ENCODE measurements at places on chromosomes 12 and 14.

GRCh38 chr12:110782094-110782493 is 39.4 kb upstream of the PPP1CC start:
- no peak for DNase-seq

DNA sequence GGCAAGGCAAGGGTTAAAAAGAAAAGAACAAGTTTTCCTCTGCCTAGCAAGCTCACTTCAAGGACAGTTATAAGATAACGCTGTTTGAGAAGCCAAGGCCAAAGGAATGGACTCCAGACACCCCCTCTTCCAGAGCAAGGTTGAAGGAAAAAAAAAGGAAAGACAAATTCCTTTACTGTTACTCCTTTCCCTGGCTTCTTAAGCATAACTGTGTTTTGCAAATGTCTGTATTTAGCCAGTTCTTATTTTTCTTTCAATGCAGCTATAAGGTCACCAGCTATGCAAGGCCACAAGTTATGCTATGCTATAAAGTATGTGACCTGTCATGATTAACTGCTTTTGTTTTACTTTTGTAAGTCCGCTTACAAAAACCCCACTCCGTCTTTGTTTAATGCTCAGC is 26.6 kb downstream of the ZNF410 start:
- DNase-seq: no peak

GRCh38 chr14:22870811-22871223 is 723 bp upstream of the LRP10 start:
- DNase-seq: no peak

- DNase-seq: no peak
Measured at GRCh38 chr14:29391801-29392200, 535.8 kb downstream of the PRKD1 start.

GRCh38 chr14:22630486-22630885 is 13.7 kb downstream of the OR6J1 start:
- DNase-seq: no peak

DNA sequence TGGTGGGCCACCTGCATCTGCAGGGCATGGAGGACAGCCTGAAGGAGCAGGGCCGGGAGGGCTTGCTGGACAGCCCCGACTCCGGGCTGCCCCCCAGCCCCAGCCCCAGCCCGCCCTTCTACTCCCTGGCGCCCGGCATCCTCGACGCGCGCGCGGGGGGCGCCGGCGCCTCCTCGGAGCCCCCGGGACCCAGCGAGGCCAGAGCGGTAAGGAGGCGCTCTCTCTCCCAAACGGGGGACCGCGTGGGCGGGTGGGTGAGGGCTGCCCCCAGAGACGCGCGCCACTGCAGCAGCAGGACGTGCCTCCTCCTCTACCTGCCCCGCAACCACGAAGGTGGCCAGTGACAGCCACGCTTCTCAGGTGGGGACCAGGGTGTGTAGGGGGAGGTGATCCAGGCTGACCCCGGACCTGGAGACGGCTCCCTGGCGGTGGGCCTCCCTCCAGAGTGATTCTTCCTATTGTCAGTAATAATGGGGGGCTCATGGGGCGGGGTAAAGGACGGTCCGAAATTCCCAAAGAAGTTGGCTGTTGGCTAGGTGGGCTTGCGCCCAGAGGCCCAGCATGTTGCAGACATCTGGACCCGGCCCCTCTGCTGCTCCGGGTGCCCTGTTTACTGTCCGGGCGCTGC is 652 bp downstream of the RFLNA start:
- DNase-seq: no peak

- no peak for DNase-seq
Measured at GRCh38 chr12:20805921-20806320, 4.6 kb upstream of the SLCO1B3 start.

GRCh38 chr14:92540472-92541048 is 27.0 kb downstream of the RIN3 start:
- DNase-seq: no peak

GRCh38 chr14:72513965-72514659 is 379.8 kb downstream of the DPF3 start:
- DNase-seq: no peak

GRCh38 chr12:101795786-101796185 is 35.0 kb downstream of the GNPTAB start:
- DNase-seq: no peak

DNA sequence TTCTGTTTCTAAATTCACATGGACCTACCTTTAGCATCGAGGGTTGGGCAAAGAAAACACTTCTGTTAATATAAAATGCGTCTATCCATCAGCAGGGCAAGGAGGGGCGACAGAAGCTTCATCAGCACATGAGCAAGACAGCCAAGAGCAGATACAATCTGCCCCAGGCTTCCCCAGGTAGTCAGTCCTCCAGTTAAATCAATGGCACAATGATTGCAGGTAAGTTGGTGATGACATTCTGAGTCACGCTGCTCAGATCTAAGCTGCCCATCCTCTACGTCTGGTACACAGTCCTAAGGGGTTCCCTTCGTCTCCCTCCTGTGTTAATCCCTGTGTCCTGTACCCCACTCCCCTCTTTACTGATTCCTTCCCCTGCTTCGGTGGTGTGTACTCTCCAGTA is 38.8 kb downstream of the MAP3K9 start:
- DNase-seq: no peak

GRCh38 chr12:26798023-26798422 is 35.0 kb downstream of the ITPR2 start:
- DNase-seq: no peak

DNA sequence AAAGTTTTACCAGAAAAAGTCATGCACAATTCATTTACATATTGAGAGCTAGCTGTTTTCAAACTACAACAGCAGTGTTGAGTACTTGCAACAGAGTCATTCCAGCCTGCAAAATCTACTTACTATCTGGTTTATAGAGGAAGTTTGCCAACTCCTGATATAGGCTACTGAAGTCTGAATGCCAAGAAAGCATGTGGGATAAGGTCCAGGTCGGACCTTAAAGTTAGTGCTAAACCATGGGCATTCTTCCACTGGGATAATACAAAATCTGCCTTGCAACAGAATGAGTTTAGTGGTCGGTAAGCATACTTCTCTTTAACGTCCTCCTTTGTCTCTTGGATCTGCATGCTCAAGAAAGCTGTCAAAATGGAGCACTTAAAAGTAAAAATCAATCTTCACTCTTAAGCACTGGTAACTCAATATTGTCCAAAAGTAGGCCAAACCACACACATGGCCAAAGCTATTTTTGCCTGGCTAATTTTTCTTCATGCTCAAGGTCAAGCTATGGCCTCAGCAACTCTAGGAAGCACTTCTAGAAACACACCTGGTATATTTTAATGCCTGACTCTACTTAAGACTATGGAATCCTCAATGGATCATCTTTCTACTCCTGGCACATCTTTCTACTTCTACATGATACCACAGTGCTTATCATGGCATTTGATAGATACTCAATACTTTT is 364.9 kb upstream of the KITLG start:
- DNase-seq: no peak

DNA sequence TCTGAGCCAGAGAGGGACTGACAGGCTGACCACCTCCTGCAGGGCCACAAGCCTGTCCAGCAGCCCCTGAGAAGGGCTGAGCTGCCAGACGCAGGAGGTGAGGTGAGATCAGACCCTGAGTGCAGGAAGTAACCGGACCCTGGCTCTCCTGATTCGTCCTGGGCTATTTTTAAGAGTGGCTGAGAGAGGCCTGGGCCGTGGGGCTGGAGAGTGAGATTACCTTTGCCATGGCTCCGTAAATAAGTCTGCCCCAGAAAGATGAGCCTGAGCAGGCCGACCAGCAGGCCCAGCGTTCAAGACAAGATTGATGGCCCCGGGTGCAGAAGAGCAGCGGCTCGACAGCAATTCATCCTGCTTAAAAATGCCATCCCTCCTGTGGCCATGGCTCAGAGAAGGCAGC is 54.2 kb downstream of the SPTB start:
- no peak for DNase-seq

DNA sequence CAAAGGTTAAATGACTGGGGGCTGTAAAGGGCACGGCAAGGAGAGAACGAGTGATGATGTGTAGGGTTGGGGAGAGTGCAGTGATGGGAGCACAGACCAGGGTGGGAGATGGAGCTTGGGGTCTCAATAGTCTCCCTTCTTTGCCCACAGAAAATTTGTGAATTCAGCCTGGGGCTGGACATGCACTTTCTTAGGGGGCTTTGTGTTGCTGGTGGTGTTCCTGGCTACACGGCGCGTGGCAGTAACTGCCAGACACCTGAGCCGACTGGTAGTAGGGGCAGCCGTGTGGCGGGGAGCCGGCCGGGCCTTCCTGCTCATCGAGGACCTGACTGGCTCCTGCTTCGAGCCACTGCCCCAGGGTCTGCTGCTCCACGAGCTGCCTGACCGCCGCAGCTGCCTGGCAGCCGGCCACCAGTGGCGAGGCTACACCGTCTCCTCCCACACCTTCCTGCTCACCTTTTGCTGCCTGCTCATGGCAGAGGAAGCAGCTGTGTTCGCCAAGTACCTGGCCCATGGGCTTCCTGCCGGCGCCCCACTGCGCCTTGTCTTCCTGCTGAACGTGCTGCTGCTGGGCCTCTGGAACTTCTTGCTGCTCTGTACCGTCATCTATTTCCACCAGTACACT is 1.7 kb downstream of the FITM1 start:
- no peak for DNase-seq

DNA sequence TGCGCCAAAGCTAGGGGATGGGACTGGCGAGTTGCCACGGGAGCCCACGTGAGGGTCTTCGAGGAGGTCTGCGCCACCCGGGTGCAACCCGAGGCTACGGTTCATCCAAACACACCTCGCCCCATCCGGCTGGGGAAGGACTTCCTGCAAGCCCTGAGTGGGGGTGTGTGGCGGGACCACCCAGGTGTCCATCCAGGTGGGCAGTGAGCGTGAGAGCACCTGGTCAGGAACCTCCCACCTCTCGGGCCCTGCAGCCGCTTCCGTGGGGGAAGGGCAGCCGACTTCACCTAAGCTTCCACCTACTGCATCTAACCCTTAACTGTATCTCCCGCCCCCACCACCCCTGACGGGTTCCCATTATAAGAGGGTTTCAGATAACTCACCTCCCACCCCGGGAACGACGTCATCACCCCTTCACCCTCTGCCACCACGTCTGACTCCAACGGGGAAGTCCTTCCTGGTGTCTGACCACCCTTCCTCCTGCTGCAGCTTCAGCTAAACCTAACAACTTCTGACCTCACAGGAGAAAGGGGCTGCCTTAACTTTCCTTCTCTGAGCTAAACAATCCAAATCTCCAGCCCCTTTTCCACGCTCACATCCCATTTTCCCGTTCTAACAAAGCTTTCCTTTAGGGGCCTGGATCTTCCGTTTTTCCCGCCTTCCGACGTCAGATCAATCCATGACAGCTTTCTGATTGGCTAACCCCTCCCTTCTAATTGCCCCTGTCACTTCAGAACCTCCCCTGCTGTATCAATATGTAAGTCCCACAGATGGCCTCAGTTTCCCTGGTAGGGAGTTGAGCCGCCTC is 27.4 kb upstream of the SMUG1 start:
- DNase-seq: no peak

DNA sequence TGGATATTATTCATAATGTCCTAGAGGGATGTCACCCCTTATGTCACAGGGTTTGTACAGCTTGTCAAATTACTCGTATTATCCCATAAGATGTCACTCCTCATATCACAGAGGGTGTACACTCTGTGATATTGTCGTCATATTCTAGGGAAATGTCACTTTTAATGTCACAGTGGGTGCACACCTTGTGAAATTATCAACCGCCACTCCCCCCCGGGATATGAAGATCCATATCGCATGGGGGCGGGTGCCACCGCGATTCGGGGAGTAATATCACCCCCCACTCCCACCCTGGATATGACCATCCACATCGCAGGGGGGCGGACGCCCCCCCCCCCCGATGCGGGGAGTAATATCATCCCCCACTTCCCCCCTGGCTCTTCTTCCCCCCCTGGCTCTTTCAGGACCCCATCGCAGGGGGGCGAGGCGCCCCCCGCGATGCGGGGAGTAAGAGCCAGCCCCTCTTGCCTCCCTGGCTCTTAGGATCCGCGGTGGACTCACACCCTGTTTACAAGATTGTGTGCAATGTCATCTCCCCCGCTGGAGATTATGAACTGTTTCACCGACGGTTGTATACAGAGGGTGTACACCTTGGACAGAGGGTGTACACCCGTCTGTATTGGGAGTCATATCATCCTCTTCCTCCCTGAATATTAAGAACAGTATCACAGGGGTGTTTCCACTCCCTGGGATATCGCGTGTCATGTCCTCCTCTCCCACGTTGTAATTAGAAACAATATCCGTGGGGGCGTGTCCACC is 92.8 kb downstream of the FRMD6 start:
- no peak for DNase-seq

- no peak for DNase-seq
Measured at GRCh38 chr14:99575043-99576023, 28.7 kb downstream of the CCDC85C start.

Measured in stimulated activated CD4-positive, alpha-beta T cell treated with anti-CD3 and anti-CD28 coated beads, Interleukin-1b, Interleukin-23, amount 100 ng/mL, for 1 hour (primary cell).